COR-L47 (cell line): ENCODE measurements at places on chromosomes 1 and 21.

- no peak for DNase-seq
Observed at GRCh38 chr1:10515976-10516750, 41.4 kb downstream of the PEX14 start.

- no peak for DNase-seq
Observed at GRCh38 chr21:36203603-36203889, 46.9 kb downstream of the DOP1B start.

DNA sequence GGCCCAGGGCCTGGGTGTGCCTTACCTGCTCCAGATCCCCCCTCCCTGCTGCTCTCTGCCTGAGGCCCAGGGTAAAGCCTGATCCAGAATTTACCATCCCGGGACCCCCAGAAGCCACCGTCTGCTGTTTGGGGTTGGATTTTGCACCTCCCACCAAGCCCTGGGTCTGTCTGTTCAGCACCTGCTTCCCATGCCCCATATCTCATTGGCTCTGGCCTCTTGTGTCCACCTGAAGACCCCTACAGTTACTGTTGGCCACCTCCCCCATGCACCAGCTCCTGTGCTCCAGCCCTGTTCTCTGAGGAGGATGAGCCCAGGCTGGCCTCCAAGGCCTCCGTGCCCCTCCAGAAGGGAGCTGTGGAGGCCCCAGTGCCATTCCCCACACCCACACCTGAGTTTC, 113.9 kb downstream of the GRIK3 start:
- no peak for DNase-seq

GRCh38 chr1:228142155-228142691, 2.1 kb downstream of the GUK1 start:
- no peak for DNase-seq

DNA sequence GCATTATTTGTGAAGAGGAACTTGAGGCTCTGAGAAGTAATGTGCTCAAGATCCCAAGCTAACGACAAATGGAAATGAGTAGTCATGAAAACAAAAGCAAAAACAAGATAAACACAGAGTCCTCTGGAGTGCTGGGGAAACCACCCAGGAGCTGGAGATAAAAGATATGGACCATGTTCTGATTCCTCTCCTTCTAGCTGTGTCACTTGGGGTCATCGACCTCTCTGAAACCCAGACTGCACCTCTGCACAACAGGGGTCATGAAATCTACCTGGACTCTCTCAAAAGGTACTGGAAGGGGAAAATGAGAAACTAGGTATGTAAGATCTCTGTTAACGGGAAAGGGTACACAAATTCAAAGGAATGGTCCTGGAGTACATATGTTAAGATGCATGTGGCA, 6.5 kb downstream of the PGLYRP4 start:
- no peak for DNase-seq

- peak; percentile 59 for DNase-seq
Observed at GRCh38 chr1:214234635-214235025, 46.3 kb upstream of the SMYD2 start.

DNA sequence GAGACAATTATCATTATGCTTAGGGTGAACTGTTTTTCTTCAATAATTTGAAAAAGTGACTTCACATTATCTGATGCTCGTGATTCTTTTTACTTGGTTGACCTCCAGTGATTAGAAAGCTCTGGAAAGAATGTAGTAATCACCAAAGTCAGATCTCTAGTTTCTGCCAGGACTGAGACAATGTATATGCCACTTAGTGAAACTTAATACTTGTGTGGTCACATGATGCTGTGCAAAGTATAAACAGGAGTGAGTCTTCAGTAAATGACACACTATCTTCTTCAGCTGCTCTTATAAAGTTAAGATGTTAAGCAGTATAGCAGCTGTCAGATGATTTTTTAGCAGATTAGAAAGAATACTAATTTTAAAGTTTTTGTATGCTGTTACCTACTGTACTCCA, 17.2 kb downstream of the VCAM1 start:
- peak; percentile 3 for DNase-seq

DNA sequence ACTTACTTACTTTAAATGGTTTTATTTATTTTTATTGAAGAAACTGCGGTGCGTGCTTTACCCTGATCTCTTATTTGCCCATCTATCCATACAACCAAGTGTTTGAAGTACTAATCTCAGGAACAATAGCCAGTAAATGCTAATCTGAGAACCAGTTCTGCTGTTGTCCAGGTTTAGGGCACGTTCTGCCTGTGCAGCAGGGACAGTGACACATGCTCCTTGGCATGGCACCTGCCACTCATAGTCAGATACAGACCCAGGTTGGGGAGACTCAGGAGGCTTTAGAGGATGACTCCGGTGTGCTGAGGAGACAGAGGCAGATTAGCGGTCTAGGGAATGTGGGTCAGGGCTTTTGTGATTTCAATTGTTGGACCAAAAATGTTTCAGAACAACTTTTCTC, 83.6 kb downstream of the NRIP1 start:
- no peak for DNase-seq

DNA sequence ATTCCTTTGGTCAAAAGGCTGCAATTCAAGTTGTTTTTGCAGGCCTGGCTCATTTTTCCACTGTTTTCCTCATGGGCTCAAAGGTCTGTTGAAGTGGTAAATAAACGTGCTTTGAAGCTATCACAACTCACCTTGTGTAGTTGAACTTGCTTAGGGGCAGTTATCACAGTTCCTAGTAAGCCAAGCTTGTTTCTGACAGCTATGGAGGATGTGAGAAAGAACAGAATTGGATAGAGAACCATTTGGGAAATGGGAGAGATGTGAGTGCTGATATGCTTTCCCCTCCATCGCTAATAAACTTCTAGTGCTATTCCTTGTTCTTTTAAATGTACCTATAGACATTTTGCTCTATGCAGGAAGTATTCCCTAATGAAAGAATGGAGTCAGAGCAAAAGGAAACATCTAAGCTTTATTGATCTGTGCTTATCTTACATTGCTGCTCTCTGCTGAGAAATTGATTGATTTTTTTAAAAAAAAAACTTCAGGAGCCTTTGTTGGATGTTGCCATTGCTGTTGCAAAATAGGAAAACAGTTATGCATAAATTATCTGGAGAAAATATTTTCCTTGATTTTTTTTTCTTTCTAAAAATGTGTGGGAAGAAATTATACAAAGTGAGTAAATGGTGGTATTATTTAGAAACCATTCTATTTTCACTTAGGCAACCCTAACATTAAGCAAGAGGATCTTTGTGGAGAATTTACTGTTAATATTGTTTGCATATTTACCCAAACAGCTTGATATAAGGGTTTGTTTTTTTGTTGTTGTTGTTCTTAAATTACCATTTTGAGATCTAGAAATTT, 118.2 kb downstream of the MAGI3 start:
- no peak for DNase-seq

DNA sequence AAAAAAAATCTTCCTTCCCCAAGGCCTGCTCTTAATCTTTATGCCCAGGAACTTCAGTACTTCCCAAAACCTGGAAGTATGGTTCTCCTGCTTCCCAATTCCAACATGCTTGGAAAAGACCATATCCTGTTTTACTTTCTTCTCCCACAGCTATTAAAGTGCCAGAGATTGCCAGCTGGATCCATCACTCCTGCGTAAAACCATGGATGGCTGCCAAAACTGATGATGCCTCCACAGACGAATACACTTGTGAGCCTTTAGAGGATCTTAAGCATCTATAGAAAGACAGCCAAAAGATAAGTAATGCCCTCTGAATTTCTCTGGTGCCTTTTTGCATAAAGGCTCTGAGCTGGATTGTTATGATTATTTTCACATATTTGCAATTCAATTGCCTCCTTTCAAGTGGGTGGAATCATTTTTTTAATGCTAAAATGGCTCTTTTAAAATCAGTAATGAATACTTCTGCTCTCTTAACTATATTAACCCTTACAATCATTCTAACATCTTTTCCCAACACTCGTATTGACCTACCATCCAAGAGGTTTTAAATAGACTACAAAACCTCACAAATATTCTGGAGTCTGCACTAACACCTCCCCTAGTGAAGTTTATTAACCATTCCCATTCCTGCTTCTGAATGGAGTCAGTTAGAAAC, 1807.8 kb downstream of the BRINP3 start:
- DNase-seq, result peak; percentile 28

DNA sequence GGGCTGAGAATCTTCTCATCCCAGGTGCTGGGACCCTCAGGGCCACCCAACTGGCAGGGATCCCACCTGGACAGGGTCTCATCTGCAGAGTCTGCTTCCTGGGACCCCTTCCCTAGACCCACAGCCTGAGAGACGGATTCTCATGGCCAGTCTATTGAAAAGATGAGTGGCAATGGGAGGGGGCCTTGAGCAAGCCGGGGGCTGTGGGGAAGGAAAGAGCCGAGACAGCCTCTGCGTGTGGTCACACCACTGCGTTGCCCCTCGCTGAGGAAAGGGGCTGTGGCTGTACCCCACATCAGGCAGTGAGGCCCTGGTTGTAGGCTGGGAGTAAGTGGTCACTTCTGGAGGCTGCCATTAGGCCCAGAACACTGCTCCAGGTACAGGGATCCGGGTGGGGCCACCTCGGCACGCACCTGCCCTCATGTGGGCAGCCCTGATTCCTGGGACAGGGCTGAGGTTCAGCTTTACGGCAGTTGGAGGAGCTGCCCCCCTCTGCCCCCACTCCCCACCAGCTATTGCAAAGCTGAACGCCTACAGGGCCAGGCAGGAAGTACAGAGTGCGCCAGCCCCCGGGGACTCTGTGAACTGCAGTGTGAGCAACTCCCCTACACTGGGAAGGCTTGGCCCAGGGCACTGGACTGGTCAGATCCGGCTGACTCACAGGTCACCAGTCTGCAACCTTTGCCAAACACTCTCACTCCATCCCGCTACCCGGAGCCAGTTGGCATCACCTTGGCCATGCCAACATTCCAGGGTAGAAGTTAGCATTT, 106.9 kb downstream of the RIPK4 start:
- DNase-seq, result no peak

GRCh38 chr1:235289859-235290739, 37.9 kb downstream of the ARID4B start:
- DNase-seq, result no peak

- no peak for DNase-seq
Observed at GRCh38 chr1:230335861-230336522, 90.1 kb downstream of the PGBD5 start.

DNA sequence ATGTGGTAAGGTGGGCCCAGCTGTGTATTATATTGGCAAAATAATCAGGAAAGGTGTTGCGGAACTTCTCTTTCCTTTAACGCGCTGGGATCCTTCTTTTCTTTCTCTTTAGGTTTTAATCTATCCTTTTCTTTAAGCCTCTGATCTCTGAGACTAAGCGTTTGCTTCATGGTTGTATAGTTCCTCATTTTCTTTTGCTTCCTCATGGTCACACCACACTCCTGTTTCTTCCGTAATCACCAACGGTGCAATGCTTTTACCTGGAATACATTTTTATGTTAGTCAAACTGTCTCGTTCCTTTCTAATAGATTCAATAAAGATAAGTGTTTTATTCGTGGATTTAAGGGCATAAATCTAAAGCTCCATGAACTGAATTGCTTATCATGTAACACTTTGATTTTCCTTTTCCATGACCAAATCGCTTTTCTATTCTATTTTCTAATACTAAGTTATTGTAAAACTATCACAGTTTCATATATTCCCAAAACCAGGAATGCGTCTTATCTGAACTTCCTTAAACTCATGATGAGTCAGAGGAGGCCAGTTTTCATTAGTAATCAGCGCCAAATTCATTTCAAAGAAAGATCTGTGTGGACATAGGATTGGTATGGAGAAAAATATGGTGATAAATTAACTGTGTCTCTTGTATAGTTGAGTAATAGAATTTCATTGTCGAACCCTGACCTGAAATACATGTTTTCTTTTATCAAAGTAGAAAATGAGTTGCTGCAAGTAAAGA, 12.2 kb downstream of the SDCCAG8 start:
- DNase-seq, result no peak

DNA sequence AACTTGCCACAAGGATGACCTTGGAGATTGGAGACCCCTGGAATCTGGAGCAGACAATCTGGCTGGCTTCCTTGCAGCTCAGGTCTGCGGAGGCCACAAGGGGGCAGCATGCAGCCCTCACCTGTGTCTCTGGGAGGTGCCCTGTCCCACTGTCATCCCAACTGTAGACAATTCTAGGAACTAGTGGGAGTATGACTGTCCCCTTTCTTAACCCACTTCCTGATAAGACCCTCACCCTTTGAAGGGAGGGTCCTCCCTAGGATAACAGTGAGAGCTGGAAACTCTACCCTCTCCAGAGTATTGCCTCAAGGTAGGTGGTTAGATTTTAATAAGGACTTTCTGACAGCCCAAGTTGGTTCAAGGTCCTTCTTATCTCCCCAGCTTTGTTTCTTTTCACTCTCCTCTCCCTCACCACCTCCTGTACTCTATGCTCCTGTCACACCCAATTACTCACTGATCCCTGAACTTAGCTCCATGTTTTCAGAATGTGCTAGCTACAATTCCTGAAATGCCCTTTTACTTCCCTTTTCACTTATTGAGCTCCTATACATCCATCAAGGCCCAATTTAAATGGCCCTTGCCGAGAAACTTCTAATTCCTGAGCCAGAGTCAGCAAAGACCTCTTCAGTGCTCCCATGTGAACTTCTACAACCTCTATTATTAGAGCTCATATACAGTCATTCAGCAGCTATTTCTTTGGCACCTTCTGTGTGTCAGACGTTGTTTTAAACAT, 9.2 kb upstream of the KCNQ4 start:
- DNase-seq, result no peak

DNA sequence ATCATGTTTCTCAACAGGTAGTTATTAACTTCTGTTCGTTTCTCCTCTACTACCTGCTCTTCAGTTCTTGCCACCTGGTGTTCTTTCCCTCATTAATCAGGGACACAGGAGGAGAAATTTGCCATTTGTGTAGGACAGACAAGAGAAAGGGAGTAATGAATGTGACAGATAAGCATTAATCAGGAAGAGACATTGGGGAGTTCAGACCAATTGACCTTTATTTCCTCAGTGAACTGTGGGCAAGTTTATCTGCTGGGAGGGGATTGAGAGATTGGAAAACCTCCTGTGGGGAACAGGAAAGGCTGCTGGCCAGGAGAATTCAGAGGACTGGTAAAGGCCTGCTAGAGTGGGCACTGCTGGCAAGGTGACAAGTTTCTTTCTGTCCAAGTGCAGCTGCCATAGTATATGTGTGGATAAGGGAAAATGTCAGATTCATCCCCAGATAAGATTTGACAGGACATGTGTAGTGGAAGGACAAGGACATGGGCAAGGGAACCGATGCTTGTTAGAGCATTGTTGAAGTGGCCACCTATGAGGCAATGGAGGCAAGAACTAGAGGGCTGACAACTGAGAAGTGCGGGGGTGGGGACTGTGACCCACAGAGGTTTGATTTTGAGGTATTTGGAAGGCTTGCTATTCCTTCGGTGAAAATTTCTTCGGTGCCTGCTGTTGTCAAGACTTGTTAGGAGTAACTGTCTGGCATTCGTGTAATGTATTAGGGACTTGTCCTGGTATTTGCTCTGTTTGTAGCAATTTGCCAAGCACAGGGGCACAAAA, 12.6 kb downstream of the SZT2 start:
- DNase-seq, result no peak

DNA sequence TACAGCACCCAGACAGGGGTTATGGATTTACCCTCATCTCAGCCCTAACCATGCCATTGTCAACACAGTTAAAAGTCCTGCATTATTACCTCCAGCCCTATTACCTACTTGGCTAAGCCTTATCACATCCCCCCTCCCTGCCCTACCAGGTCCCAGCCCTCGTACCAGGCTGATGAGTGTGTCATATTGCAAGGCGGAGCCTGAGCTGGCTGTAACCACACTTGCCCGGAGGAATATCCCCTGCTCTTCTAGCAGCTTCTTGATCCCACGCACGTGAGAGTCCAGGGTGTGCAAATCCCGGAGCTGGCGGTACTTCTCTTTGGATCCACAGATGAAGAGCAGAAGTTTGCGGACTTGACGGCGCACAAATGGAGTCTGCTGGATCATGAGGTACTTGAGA, 87.4 kb downstream of the UBR4 start:
- no peak for DNase-seq

GRCh38 chr21:25507522-25507921, 99.8 kb downstream of the MRPL39 start:
- no peak for DNase-seq
